ENCODE measurements at places on chromosomes 7 and 10.

GRCh38 chr7:127678947-127679346 is 27.0 kb downstream of the SND1 start:
- DNase-seq: no peak

DNA sequence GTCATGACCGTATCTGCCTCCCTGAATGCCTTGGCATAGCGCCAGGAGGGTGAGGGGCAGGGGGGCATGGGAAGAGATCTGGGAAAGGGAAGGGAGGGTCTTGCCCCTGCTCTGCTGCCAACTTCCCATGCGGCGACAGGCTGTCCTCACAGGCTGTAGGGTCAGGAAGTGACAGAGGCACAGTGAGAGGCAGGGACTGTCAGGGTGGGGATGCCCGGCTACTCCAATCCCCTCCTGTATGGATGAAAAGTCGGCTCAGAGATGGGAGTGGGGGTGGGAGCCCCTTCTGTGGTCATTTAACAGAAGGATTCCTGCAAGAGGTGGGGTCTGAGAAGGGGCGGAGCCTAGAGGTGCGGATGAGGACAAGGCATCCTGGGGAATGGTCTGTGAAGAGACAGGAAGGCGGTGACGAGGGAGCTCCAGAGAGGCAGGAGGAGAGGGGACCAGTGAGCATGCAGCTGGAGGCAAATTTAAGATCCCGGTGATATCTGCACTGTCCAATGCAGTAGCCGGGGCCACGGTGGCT is 20.8 kb upstream of the UNC5B start:
- DNase-seq: no peak

DNA sequence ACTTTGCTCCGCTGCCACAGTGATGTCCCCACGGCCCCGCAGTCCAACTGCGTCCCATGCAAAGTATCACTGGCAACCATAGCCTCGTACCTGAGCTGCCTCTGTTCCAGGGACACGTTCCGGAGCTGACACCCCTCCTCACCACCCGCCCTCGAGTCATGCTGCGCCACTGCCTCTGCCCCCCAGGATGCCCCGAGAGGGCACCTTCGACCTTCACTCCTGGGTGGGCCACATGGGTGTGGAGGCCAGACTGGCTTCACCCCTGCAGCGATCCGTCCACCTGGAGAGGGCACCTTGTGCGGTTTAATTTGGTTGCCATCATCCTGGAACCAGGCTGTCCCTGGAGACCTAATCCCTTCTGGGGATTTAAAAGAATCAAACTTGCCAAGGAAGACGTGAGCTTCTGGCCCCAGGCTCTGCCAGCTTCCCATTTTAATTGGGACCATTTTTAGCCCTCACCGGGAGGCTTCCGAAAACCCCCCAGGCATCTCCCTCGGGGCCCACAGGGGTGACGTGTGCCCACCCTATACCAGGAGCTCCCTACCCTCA is 19.2 kb upstream of the TNRC18 start:
- DNase-seq: no peak

GRCh38 chr10:71832967-71833366 is 18.1 kb downstream of the PSAP start:
- DNase-seq: no peak

DNA sequence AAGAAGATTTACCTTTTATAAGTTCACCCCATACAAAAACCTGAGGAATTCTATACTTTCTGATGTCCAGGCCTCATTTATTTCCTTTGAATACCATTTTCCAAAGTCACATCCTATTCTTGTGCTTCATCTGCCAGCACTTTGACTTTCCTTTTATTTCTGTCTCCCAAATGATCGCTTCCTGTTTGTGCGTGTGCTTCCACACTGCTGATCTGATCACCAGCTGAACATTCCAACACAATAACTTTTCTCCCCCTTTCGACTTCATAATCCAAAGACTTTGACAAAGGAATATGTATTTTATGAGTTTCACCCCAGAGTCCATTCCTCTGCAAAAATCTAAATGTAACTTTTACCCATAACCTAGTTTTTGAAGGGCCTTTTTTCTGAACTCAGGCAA is 3.1 kb downstream of the ELAPOR2 start:
- no peak for DNase-seq

DNA sequence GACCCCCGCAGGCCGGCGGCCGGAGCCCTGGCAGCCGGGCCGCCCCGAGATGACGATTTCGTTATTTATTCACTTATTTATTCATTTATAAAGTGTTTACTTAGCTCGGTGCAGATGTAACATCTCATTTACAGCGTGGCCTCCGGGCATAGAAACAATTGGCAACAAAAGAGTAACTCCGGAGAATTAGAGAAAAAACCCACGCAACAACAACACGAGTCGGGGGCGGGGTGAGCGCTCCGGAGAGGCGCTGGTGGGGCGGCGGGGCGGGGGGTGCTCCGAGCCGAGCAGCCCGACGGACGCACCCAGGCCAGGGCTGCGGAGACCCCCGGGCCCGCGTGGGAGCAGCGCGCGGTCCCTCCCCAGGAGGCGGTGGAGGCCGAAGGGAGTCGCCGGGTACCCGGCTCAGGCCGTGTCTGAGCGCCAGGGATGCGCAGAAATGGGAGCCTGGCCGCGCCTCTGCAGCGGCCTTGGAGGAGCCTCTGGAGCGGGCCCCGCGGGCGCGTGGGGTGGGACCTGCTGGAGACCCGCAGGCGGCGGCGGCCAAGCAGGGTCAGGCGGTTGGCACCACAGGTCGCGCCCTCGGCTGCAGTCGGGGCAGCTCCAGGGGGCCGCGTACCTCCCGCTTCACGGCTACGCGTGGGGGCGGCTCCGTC is 14.3 kb downstream of the UNCX start:
- peak; percentile 41 for DNase-seq

GRCh38 chr10:116686632-116687031 is 55.7 kb downstream of the HSPA12A start:
- DNase-seq: no peak

- no peak for DNase-seq
These were observed 238.1 kb downstream of the BMPER start for GRCh38 chr7:34143402-34143801.

DNA sequence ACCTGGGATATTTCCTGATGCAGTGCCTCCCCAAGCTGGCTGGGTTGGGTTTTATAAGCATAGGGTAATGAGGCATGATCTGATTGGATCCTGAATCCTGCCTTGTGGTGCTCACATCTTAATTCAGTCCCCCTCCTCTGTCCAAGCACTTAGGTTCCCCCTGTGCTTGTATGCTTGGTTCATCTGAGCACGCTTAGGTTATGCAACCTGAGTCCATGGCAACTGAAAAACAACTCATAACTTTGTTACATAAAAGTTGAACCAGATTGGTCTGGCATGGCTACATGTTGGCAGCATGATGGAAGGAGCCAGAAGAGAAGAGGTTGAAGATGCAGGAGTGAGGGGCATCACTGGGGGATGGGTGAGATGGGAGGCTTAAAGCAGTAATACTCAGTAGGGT is 57.3 kb upstream of the OSBPL3 start:
- DNase-seq: no peak

GRCh38 chr7:29352041-29352440 is 157.5 kb downstream of the CHN2 start:
- no peak for DNase-seq

Measured in psoas muscle (tissue), 8 donors.